ENCODE measurements at places on chromosomes 5 and 9.

GRCh38 chr5:54040018-54040417, 270.4 kb downstream of the ARL15 start:
- DNase-seq, result no peak

GRCh38 chr9:108933231-108933717, 650 bp downstream of the ELP1 start:
- DNase-seq, result peak; percentile 41

- no peak for DNase-seq
Measured at GRCh38 chr9:119698535-119698934, 329.3 kb upstream of the BRINP1 start.

DNA sequence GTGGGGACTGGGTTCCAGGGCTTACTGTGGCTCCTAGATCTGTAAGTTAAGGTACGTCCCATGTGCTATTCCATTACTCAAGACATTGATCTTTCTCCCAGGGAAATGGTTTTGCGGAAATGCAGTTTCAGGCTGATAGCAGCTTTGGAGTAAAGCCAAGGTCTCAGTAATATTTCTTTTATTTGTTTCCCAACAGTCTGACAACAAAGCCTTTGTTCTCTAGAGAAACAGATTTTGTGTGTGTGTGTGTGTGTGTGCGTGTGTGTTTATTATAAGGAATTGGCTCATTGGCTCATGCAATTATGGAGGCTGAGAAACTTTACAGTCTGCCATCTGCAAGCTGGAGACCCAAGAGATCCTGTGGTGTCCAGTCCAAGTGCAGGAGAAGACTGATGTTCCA, 12.1 kb upstream of the POC5 start:
- no peak for DNase-seq

- DNase-seq, result no peak
Measured at GRCh38 chr5:74019923-74020322, 393.9 kb downstream of the ARHGEF28 start.

DNA sequence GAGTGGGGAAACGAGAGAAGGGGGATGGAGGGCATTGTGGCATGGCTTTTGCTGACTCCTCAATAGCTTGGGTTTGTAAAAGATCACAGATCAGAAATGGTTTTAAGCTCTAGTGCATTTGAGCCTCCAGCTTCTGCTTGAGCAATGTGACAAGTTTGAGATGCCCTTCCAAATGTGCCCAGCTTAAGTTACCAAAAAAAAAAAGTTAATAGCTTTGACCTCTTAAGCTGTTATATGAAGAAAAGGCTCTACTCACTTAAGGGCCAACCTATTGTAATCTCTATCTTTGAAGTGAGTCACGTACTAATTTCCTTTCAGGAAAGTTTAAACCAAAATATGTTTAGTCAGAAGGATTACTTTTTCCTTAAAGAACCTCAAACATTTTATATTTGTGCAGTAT, 428.8 kb upstream of the ACTBL2 start:
- no peak for DNase-seq

DNA sequence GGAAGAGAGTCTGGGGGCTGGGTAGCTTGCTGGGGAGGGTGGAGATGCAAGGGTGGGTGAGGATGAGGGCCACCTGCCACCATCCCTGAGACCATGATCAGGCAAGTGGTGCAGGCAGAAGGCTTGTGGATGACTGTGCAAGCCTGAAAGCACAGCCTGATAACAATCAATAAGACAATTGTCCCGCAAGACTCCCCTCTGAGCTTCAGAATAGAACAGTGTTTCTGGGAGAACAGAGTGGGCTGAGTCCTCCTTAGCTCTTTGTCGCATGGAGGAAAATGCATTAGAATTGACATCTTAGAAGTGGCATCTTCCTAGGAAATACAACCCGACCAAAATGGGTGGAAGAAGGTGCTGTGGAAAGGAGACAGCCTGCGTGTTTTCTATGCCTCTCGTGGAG, 6.6 kb downstream of the GADD45G start:
- no peak for DNase-seq

DNA sequence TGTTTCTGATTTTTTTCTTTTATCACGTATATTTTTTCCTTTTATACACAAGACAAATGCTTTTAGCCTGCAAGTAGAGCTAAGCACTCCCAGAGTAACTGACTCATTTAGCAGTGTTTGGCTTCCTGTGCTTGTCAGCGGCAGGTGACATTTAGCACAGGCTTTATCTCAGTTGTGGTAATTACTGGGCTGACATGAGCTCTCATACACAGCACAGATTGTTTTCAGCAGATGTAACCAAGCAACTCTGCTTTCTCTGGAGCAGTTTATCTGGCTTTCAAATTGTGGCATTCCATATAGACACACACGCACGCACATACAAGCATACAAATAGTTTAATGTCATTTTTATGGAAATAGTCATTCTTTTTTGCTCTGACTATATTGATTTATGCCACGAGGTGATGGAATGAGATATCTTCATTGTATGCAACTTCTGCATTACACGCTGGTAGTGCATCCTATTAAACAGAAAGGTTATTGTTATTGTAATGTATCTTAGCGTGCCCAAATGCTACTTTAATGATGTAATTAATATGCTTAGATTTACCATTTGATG, 379.0 kb upstream of the GRAMD2B start:
- DNase-seq, result no peak

GRCh38 chr9:128116104-128117083, 11.1 kb downstream of the PTGES2 start:
- DNase-seq, result peak; percentile 13

- DNase-seq, result no peak
Measured at GRCh38 chr5:3595006-3595961, at the start of gene IRX1. IRX1 (plus strand) TSS chr5:3595832; CDS start chr5:3596106, 274 bp downstream.

DNA sequence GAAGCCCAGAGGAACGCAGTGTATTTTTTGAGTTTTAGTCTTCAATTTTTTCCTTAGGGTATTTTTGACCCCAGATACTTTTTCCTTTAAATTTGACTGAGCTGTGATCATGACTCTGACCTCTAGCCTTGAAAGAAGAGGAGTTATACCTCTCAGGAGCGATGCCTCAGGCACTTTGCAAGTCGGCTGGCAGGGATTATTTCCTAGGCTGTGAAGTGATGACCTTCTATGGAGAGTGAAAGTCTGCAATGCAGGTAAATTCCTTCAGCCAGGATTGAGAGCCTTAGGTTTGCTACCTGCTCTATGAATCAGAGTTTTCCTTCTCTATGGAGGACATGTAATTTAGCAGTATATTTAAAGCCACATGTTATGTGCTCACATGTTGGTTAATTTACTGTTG, 10.8 kb upstream of the NUDT12 start:
- DNase-seq, result no peak

DNA sequence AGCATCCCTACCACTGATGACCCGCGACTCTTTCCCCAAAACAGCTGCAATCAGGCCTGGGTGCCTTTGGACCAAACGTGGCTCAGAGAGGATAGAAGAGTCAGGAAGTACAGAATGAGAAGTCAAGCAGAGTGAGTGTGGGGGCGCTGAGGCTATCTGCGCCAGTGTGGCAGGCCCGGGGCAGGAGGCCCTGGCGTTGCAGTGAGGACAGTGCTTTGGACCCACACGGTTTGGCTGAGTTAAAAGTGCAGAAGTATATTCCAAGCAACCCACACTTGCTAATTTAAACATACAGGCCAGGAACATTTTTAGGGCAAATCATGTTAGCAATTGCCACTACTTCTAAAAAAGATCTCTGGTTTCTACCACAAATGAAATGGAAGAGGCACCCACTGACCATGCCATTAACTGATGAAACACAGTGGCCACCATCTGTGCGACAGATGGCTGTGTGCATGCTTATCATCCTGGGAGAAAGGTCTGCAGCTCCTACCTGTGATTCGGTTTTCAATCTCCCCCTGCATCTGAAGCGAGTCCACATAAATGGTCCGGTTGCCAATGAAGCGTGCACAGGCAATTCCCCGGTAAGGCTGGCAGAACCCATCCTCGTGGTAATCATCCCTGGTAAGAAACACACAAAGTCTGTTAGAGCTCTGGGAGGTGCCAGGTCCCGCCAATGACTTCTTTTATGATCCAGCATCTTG, 213.0 kb downstream of the ROR2 start:
- DNase-seq, result no peak

- no peak for DNase-seq
Measured at GRCh38 chr5:147575598-147575997, 65.7 kb upstream of the DPYSL3 start.

DNA sequence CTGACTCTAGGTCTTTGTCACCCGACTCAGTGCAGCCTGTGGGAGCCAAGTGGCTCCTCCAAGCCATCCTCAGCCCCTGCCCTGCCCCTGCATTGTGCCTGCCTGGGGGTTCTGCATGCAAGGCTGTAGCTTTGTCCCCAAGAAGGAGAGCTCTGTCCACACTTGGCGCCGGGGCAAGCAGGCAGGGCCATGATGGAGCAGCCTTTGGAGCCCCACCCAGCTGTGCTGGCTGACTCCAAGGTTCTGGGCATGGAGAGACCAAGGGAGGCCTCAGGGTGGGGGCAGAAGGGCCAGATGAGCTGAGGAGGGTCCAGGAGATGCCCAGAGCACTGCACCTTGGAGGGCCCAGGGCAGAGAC, 226.2 kb downstream of the CACNA1B start:
- no peak for DNase-seq

- no peak for DNase-seq
Measured at GRCh38 chr5:76705574-76705973, 10.4 kb upstream of the F2R start.

DNA sequence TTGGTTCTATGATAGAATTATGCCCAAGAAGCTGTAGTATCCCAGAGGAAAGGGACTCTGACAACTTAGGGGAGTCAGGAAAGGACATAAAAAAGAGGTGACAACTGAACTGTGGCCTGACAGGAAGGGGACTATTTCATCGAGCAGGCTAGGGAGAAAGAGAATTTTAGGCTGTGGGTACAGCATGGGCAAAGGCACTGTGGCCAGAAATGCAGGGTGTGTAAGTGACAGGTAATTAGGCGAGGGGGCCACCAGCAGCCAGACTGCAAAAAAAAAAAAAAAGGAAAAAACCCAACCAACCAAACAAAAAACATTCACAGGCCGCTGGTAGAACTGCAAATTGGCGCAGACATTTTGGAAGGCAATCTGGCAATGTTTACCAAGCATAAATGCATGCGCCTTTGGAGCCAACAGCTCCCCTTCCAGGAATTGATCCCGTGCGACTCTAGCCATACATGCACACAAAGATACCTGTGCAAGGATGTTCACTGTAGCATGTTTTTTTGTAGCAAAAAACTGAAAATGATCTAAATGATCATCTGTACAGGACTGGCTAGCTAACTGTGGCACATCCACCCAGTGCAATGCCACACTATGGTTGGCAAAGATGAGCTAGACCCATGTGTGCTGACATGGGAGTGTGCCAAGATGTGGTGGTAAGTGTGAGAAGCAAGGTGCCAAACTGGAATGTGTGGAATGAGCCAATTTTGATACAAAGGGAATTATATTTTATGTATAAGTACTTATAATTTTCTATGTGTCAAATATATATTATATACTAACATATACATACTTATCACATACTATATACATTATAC, 1.1 kb downstream of the EIF4E1B start:
- DNase-seq, result no peak

DNA sequence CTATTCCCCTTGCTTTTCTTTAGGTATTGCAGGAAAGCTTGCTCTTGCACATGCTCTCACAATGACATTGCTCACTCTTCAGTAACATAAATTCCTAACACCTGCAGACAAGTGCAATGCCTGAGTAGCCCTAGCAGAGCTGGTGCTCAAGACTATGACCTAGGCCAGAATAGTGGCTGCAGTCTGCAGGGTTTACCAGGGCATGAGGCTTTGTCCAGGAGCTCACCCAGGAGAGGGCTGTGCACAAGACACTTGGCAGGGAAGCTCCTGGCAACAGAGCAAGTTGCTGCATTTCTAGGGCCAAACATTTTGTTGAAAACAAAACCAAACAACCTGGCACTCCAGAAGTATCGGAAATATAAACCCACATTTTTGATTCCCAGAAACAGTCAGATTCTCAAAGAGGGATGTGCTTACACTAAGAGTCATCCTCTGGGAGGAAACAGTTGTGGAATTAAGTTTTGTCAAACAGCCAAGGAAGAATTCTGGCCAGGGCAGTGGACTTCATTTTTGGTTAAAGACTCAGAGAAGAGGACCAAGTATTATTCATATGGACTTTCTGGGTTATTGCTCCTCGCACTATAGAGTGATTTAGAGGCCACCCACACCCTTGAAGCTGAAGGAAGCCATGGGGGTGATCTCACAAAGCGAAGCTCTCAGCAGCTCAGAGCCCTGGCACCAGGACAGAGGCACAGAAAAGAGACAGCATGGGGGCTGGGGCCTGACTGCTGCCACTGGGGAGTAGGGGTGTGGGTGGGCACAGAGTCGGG, 44.9 kb downstream of the MACROH2A1 start:
- DNase-seq, result no peak

DNA sequence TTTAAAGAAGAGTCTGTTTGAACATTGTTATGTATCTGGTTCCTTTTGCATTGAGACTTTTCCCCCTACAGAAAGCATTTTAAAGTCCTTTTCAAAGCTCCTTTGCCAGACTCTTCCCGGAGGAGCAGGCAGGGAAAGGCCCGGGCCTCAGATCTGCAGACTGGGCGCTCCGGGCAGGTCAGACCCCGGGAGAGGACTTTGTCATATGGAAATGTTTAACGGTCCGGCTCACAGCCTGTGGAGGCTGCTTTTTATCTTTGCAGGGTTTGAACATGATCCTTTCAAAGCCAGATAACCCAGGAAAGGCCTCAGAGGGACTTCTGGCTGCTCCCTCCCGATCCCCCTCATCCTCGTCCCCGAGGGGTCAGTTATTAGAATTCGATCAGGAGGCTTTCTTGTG, 82.1 kb upstream of the IRX2 start:
- no peak for DNase-seq

DNA sequence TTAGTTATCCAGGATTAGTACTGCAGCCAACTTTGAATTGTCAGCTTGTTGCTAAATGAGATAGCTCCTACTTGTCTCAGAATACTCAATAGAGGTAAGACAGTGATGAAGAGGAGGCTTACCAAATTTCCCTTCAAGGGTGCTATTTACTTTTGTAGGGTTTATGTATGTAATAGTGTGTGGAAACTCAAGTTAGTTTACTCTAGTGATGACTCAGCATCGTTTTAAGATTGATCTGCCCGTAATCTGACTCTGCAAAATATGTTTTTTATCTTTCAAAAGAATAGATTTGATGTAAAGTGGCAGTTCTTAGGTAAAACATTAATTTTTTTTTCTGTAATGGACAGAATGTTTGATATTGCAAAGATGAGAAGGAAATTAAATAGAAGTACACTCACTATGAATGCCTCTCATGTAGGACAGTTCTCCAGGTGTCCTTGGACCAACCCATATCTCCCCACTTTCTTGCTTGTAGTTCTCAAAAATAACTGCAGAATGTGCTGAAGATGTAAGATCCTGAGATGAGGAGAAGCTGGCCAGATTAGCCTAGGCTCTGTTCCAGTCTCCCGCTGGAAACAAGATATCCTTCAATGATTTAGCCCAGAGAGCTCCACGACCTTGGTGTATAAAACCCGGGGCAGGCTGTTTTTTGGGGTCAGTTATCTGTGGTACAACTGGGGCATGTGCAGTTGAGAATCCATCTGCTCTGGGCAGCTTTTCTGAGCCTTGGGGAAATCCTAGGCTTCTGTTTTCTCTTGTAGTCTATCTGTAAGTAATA, 24.4 kb upstream of the MROH2B start:
- DNase-seq, result no peak
